Smooth muscle cell of trachea (primary cell): ENCODE measurements at places on chromosomes 5 and 9. TPM values are rescaled to one million over a fixed set of nuclear protein-coding genes. Genes with fewer than 3 reads are reported as not detected.

The HTR1A gene
- total RNA-seq: not detected in 2 replicates

The WNT8A gene
- total RNA-seq: not detected in 2 replicates

The DEPDC1B gene
- 1.7 and 7.4 TPM in 2 replicates for total RNA-seq

The TTF1 gene
- 6.8 and 13.8 TPM in 2 replicates for total RNA-seq
